ENCODE measurements at places on chromosomes 6 and 20.
A peak's percentile ranks its signal among the peaks of the same experiment; 100 is the strongest.

GRCh38 chr6:122730775-122731386 lies 48.6 kb upstream of the FABP7 start:
- peak; percentile 67 for DNase-seq

GRCh38 chr6:56343295-56343694 lies 95.9 kb upstream of the COL21A1 start:
- DNase-seq, result no peak

DNA sequence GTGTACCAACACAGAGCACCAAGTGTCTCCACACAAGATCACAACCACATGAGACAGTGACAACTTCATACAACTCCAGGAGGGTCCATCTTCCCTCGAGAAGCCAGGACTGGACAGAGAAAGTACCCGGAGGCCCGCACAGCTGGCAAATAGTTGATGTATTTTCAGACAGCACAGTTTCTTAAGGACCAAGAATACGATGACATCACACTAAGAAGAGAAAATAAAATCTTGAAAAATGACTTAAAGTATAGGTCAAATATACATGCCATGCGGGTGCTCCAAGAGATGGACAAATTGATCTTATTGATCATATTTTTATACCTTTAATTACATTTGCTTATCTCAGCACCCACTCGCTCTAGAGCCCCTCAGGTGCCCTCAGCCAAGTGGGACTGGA lies 145.5 kb downstream of the RNASET2 start:
- DNase-seq, result no peak

DNA sequence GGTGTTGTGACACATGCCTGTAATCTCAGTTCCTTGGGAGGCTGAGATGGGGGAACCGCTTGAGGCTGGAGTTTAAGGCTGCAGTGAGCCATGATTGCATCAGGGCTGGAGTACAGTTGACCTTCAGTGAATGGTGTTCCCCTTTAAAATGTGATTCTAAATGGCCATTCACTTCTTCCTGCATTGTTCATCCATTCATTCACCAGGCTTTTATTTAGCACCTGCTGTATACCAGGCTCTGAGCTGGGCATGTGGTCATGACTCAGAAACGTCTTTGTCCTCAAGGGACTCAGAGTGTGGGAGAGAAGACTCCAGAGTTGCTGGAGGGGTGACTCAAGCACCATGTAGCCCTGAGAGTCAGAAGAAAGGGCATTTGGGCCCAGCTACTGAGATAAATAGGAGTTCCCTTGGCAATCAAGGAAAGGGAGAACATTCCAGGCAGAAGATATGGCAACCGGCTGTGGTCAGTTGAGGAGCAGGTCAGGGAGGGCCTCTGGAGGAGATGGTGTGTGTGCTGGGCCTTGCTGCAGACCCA lies 101.1 kb downstream of the DLGAP4 start:
- peak; percentile 64 for DNase-seq

DNA sequence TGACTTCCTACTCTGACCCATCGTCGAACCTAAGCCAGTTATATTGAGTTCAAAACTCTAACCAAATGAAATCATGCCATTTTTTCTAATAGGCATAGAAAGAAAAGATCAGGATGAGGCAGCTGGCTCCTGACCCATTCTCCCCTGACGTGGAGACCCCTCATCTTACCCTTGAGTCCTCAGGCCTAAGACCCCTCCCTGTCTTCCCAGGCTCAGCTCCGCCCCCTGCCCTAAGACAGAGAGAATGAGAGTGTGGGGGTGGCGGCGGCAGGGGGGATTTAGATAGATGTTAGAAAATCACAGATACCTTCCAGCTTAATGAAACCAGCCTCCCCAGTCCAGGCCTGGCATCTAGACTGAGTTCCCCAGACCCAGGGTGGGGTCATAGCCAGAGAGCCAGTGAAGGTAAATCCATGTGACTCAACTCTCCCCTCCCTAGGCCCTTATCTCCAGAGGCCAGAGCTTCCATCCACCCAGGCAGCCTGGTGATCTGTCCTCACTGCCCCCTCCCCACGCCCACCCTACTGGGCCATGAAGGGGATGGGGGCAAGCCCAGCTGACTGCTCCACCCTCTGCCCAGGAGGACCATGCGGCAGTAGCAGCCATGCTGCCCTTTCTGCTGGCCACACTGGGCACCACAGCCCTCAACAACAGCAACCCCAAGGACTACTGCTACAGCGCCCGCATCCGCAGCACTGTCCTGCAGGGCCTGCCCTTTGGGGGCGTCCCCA lies 6.8 kb downstream of the TMEM63B start:
- DNase-seq, result no peak

- no peak for DNase-seq
Measured at GRCh38 chr6:151167034-151167433, 72.7 kb upstream of the AKAP12 start.

- no peak for DNase-seq
Measured at GRCh38 chr6:110140650-110141049, 38.8 kb downstream of the WASF1 start.

DNA sequence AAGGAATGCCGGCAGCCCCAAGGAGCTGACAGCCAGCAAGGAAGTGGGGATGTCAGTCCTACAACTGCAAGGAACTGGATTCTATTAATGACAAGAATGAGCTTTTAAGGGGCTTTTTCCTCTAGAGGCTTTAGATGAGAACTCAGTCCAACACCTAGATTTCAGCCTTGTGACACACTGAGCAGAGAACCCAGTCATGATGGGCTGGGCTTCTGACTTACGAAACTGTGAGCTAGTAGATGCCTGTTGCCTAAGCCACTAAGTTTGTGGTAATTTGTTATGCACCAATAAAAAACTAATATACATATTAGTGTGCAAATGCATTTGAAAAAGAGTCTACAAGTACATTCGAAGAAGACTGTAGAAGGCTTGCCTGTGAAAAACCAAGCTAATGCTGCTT lies 263.3 kb downstream of the SOX4 start:
- DNase-seq, result peak; percentile 40

- DNase-seq, result no peak
Measured at GRCh38 chr6:11459079-11459610, 78.4 kb upstream of the TMEM170B start.

- DNase-seq, result no peak
Measured at GRCh38 chr20:47600967-47601547, 99.4 kb downstream of the NCOA3 start.

DNA sequence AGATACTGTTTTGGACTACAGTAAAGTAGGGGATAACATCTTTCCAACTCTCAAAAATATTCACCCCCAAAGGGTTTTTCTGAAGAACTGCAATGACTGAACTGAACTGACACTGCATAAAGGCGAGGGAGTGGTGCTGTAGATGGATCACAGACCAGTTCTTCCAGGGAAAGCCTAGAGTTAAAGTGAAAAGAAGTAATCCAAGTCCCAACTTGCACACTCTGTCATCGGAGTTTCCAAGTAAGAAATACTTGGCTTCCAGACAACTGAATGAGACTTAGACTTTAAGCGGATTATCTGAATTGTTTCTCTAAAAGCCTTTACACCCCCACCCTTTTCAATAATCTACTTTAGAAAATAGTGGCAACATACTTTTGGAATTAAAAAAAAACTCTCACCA lies 134.1 kb upstream of the PREP start:
- no peak for DNase-seq

DNA sequence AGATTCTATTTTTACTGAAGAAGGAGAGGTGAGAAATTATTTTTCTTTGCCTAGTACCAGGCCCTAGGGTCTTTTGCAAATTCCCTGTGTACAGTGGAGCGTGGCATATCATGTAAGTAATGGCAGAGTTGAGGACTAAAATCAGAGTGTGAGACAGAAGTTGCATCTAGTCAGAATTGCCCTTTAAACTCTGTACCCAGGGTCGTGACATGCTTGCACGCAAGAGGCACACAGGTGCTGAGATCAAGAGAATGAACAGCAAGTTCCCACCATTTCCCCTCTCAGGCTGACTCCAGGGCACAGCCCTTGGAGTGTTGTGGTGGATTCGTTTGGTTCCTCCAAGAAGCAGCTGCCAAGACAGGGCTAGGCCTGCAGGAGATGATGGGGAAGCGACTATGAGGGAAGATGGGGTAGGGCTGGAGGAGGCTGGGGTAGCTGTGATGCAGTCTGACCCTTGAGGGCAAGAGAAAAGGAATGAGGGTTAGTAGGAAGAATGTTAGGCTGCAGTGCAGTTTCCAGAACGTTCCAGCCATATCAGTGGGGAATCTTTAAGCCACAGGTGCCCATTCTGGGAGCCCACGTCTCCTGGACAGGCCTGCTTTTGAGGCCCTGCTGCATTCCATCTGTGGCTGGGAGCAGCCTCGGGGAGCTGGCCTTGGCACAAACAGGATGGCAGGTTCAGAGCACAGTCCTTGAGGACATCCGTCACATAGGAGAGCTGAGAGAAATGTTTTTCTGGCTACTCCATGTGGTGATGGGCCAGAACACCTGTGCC lies 6.9 kb downstream of the NELFCD start:
- DNase-seq, result no peak

- no peak for DNase-seq
Measured at GRCh38 chr6:102736941-102737368, 1343.4 kb downstream of the GRIK2 start.

- peak; percentile 10 for DNase-seq
Measured at GRCh38 chr6:109292420-109292819, 89.8 kb downstream of the CD164 start.

DNA sequence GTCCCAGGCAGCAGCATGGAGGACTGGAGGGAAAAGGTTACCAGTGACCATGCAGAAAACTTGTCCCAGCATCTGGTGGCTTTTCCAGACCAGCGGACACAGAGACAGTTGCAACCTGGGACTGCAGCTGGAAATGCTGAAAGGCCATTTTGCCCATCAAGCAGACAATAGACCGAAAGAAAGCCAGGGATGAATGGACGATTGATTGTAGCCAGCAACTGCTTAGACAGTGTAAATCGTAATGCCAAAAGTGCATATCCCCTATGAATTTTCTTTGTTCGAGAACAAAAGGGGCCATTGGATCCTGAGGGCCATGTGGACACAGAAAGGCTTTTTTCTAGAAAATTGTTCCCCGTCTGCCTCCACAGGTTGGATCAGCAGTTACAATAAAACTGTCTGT lies 115.7 kb downstream of the MBOAT1 start:
- DNase-seq, result no peak

DNA sequence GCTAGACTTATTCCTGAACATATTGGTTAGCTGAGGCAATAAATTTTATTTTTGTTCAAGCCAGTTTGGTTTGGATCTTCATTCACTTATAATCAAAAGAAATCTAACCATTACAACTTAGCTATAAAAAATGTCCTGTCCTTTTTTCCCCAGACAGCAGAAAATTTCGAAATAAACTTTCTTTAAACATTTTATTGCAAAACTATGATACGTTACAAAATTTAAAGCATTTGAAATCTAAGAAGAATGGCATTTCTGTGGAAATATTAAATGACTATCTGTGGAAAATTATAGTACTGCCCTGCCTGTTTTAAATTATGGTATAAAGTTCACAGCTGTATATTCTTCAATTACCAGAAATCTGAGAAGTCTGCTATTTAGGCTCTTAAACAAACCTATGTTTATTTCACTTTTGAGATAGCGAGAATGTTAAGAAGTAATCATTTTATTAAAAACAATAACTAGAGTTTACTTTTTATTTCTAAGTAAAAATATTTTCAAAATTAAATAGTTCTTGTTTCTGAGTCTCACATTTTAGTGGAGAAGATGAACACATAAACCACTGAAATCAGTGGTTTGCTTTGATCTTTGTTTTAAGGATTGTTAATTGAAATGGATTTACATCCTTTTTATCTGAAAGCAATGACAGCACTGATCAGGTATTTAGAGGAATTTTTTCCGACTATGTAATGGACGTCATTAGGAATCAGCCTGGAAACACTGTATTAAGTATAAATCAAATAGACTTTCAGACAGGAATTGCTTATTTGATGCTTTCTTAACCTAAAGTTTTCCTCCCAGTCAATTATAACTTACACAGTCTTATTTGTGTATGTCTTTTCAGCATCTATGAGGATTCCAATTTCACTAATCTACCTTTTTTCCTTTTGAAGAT lies 553.7 kb downstream of the COL12A1 start:
- peak; percentile 12 for DNase-seq

- DNase-seq, result no peak
Measured at GRCh38 chr6:158769771-158770432, 49.3 kb downstream of the EZR start.

- no peak for DNase-seq
Measured at GRCh38 chr6:12010635-12011275, 1.4 kb upstream of the HIVEP1 start.

DNA sequence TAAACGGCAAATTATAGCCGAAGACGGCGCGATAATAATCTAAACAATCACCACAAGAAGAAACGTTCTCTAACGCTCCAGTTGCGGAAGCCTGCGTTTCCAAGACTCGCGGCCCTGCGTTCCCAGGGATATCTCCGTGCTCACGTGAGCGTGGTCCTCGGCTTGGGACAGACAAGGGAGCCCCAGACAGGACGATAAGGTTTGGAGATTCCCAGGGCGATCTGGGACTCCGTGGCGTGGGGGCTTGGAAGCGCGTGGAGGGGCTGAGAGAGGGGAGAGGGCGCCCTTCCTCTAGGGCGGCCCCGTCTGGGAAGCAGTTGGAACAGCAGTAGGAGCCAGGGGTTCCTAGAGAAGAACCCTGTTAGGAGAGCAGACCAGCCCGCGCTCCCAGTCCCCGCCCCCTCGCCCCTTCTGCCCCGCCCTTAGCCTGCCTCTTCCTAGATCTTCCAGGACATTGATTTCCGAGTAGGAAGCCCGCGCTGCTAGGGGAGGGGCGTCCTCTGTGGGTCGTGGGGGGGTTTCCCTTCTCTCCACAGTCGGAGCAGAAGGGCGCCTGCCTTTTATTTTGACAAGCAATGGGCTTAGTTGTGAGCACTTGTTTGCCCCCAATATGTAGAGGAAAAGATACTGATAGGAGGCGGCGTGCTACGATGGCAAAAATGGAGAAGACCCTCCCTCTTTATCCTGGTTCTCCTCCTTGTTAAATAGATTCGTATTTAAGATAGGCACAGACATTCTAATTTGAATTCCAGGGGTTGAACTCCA lies 10.6 kb downstream of the NRN1 start:
- no peak for DNase-seq

GRCh38 chr20:17399303-17399985 lies 131.7 kb downstream of the BFSP1 start:
- DNase-seq, result no peak

GRCh38 chr20:34215711-34216381 lies 25.4 kb upstream of the ASIP start:
- peak; percentile 96 for DNase-seq
